Right hindlimb (tissue), 1 donor: ENCODE measurements at places on chromosomes 3 and 15.

DNA sequence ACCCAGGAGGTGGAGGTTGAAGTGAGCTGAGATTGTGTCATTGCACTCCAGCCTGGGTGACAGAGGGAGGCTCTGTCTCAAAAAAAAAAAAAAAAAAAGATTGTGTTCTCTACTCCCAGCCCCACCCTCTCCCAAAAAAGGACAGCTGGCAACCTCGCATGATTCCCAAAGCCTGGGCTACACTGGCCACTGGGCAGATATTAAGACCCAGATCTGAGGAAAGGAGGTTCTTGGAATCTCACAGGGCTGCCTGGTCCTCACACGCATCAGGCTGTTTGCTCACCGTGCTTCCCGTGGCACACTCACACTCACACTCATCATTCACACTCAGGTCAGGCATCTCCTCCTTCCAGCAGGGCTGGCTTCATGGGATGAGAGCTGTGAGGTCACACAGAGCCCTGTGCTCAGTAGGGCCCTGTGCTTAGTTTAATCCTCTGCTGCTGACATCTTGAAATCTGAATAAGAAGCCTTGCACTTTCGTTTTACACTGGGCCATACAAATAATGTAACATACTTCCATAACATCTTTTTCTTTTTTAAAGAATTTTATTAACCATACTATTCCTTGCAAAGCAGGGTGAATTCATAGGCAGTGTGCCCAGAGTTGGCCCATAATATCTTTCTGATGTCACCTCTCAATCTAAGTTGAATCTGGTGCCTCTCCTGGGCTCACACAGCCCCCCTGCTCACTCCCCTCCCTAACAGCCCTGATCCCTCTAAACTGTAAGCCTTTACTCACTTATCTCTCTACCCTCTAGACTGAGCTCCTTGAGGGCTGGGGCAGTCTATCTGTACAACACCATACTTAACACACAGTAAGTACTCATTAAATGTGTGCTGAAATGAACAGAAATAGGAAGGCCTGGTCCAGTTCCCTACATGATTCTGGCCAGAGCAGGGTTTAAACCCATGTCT lies 50.2 kb upstream of the C15orf39 start:
- DNase-seq: no peak

GRCh38 chr15:32952901-32953532 lies 235.2 kb downstream of the GREM1 start:
- DNase-seq: peak; percentile 71

DNA sequence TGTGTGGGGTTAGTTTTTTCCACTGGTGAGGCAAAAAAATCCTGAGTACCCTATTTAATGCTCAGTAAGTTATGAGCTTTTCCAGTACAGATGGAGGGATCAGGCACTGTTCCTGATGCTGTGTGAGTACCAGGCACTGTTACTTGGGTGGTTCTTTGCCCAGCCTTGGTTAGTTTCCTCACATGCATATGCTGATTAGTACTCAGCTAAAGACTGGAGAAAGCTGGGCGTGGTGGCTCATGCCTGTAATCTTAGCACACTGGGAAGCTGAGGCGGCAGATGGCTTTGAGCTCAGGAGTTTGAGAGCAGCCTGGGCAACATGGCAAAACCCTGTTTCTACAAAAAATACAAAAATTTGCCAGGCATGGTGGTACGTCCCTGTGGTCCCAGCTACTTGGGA lies 210.3 kb upstream of the SGO1 start:
- DNase-seq: no peak

DNA sequence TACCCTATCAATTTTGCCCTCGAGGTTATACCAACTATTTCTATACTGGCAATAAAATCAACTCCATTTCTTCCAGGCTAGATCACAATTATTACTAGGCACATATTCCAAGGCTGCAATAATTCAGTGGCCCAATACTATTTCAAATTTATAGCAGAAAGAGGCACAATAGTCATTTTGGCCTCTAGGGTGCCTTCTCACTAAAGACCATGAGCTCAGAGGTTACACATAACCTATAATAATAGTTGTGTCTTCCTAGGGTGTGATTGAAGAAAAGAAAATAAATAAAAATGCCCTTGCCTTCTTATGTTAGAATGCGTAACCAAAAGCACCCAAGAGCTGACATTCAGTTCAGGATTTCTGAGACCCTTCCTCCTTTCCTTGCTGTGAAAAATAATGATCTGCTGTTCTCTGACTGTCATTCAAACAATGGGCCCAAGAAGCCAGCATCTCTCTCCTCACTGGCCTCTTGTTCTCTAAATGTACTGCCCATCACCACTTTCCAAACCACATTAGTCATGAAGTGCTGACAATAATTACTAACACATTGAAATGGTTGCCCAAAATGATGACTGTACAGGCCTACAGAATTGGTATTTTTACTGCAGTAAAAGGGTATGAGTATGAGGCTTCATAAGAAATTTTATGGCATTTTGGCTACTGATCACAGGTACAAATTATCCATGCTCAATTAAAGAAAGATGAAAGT lies 244.8 kb downstream of the LRRN1 start:
- DNase-seq: no peak

- no peak for DNase-seq
Measured at GRCh38 chr3:25597535-25598101, 67.1 kb downstream of the TOP2B start.

GRCh38 chr3:55332176-55332575 lies 154.9 kb downstream of the WNT5A start:
- no peak for DNase-seq

- no peak for DNase-seq
Measured at GRCh38 chr15:57861034-57861638, 154.6 kb downstream of the POLR2M start.

DNA sequence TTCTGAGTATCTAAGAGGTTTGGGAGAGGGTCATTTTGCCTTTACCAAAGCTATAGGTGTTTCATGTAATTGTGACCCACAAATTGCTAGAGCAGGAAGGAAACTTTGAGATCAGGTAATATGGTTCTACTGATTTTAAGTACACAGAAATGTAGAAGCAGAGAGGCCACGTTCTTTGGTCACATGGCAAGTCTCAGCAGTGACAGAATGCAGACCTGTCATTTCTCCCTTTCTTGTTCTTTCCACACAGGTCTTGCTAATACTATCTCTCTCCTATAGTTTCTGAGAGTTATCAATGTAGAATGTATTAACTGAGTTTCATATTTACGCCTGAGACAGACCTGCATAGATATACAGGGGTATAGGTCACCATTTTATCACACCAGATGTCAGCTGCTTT lies 10.9 kb upstream of the RTP1 start:
- no peak for DNase-seq

GRCh38 chr3:127478922-127479321 lies 111.6 kb downstream of the TPRA1 start:
- no peak for DNase-seq

DNA sequence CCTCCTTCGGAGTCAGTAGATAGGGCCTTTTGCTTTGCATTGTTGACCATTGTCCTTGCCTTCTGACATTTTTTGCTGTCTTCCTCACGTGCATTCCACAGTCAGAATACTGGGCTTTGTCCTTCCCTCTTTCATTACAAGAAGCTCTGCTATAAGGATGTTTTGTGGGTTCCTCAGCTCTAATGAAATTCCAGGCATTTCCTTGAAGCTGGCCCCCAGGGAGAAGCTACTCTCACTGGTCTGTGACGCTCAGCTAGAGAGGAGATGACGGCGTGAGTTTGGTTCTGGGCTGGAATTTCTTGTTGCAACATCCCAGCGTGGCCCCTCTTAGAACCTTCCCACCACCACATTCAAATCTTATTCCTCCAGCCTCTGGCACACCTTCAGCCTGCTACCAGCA lies 210.2 kb downstream of the TJP1 start:
- DNase-seq: no peak

- no peak for DNase-seq
Measured at GRCh38 chr3:186616299-186616617, 3.4 kb downstream of the AHSG start.

- DNase-seq: no peak
Measured at GRCh38 chr3:59243476-59243875, 193.7 kb upstream of the CFAP20DC start.

- no peak for DNase-seq
Measured at GRCh38 chr3:139296141-139296718, 47.6 kb upstream of the MRPS22 start.

DNA sequence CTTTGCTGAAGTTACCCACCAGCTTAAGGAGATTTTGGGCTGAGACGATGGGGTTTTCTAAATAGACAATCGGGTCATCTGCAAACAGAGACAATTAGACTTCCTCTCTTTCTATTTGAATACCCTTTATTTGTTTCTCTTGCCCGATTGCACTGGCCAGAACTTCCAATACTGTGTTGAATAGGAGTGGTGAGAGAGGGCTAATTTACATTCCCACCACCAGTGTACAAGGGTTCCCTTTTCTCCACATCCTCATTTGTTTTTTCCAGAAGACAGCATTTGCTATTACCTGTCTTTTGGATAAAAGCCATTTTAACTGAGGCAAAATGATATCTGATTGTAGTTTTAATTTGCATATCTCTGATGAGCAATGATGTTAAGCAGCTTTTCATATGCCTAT lies 329.9 kb upstream of the TPRG1 start:
- no peak for DNase-seq

DNA sequence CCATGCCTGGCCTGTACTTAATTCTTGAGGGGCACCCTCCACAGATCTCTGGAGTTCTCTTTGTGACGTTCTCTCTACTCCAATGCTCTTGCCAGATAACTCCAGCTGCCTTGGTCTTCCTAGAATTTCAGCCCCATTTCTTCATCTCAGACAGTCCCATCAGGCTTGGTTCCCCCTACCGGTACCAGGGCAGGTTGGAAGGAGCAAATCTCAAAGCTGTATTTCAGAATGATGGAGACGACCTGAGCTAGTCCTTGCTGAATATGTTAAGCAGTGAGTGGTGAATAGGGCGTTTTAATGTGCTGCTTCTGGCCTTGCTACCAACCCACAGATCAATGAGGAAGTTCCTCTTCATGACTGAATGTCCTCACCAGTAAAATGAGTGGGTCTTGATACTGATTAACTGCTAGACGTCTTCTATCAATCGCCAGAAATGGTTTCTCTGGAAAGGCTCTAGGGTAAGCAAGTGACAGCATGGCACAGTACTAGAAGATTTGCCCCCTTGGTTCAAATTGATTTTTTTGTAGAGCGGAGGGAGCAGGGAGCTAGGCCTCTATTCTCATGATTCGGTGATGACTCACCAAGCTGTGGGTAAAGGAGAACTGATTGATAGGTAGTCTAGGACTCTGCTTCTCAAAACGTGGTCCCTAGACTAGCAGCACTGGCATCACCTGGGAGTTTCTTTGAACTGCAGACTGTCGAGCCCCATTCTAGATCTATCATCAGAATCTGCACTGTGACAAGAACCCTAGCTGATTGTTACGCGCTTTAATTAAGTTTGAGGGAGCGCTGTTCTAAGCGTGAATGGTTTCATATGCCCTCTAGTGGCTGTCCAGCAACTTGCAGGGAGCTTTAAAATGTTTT lies 67.8 kb downstream of the UBP1 start:
- peak; percentile 37 for DNase-seq

DNA sequence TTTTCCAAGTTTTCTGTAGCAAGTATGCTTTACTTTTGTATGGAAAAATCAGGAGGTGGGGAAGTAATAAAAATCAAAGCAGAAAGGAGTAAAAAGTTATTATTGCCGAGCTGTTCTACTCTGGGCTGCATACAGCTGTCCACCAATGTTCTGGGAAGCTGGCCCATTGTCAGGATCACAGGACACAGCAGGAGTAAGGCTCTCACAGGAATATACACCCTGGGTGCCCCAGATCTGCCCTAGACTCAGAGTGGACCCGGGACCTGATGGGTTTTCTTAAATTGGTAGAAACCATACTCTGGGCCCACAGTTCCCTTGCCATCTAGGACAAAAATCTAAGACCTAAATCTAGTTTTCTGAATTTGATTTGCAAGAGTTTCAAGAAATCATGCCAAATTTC lies 60.4 kb downstream of the TNIK start:
- no peak for DNase-seq

DNA sequence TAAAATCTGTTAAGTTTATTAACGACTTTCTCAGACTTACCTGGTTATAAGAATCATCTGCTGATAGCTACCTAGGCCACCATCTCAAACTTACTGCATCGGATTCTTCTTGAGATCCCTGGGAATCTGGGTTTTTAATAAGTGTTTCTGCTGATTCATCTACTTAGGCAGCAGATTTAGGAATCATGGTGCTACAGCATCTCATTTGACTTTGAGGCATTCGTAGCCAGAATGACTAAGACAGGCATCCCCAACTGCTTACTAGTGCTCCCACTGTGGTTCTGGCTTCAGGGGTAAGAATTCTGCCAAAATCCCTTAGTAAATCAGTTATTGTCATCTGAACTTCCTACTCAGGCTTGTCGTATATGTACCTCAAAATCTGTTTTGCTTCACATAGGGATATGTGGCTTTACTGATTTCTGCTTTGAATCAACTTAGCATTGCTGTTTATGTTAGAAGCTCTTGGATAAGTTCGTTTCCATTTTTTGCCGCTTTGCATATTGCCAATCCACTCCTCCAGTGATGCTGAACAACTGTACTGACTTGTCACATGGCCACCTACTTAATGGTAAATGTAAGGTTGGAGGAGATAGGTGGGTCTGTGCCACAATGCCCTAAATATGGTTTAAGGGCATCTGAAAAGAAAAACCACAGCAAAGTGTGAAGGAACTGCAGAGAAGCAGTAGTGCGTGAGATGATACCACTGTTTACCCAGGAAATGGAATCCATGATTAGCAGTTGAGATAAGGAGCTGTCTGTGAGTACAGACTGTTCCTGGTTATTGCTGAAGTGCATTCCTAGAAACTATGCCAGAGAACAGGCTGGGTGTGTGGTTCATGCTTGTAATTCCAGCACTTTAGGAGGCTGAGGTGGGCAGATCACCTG lies 60.3 kb downstream of the MAP6D1 start:
- no peak for DNase-seq

DNA sequence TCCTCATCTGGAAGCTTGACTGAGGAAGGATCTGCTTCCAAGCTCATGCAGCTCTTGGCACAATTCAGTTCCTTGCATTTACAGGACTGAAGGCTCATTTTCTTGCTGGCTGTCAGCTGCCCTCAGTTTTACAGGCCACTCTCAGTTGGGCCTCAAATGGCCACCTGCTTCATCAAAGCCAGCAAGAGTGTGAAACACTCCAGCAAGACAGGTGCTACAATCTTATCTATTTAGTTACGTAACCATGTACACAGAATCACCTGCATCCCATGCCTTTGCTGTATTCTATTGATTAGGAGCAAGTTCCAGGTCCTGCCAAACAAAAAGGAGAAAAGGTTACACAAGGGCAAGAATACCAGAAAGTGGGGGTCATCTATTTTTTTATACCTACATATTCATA lies 40.8 kb downstream of the RHCG start:
- no peak for DNase-seq

GRCh38 chr15:78768096-78768495 lies 43.2 kb downstream of the ADAMTS7 start:
- DNase-seq: no peak
